Activated T-cell treated with anti-CD3 and anti-CD28 coated beads for 4 hours (primary cell): ENCODE measurements at places on chromosomes 7 and 10.

- DNase-seq, result no peak
These were observed 108.1 kb upstream of the AGR3 start for GRCh38 chr7:16989811-16990413.

DNA sequence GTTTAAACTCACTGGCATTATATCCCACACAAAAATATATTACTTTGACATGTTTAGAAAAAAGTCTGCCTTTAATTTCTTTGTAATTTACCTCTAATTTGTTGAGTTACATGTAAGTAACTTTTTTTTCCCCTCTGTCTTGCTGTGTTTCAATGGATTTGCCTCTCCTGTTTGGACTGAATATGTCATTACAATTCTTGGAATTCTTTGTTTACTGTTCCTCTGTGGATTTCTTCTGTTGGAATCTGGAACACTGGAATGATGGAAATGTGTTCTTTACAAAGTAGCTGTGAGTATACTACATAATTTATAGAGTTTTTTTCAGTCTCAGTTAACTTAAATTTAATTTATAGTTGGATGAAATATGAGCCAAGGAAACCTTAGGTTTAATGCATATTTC is 30.4 kb downstream of the SEPTIN7 start:
- no peak for DNase-seq

- no peak for DNase-seq
These were observed 16.3 kb upstream of the ZMIZ1 start for GRCh38 chr10:79052291-79053080.

DNA sequence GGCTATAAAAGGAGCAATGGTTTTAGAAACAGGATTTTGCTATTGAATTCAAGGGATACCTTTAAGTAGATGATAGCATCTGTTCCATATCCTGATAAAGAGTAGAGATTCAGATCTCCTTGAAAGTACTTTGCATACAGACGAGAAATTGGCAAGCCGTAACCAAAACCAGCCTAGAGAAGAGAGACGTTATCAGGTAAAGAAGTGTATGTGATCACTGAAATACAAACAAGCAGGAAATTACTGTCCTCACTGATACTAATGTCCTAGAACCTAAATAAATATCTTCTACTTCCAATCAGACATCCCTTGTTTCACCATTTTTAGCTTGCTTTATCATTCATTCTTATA is 9.4 kb downstream of the PDK4 start:
- no peak for DNase-seq
